ENCODE measurements at places on chromosomes 12 and 14. TPM values are rescaled to one million over a fixed set of nuclear protein-coding genes. Genes with fewer than 3 reads are reported as not detected.

Gene HECTD4
- 140 TPM for total RNA-seq

Gene KRT76
- total RNA-seq: not detected

Gene PAPLN
- 5.7 TPM for total RNA-seq

Gene ST8SIA1
- total RNA-seq: 67.5 TPM

Gene RNF212B
- not detected for total RNA-seq

Gene LRRC43
- 1.9 TPM for total RNA-seq

Gene LRRIQ1
- 13.9 TPM for total RNA-seq

Gene A2ML1
- total RNA-seq: 0.36 TPM

Gene PTPN6
- 2.9 TPM for total RNA-seq

Gene HEATR5A
- 42.7 TPM for total RNA-seq
